Left ventricle myocardium inferior (tissue), 1 donor: ENCODE measurements at places on chromosomes 1 and 21.

DNA sequence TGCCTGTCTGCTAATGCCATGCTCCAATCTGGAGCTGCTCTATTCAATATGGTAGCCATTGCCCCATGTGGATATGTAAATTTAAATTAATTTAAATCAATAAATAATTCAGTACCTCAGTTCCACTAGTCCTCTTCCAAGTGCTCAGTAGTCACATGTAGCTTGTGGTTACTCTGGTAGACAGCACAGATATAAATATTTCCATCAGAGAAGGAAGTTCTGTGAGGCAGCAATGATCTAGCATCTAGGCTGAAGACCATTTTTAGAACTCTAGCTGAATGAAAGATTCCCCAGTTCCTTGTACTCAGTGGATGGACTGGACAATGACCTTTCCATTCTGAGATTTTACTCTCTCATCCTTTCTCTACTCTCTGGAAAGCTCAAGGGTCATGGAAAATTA lies 25.8 kb upstream of the CAPZB start:
- no peak for DNase-seq

GRCh38 chr1:175498002-175498401 lies 245.4 kb downstream of the TNR start:
- no peak for DNase-seq

GRCh38 chr1:24875991-24876506 lies 54.0 kb downstream of the RUNX3 start:
- no peak for DNase-seq

- no peak for DNase-seq
Measured at GRCh38 chr1:94698759-94699502, 121.2 kb upstream of the SLC44A3 start.

GRCh38 chr1:147516157-147516917 lies 25.0 kb upstream of the BCL9 start:
- DNase-seq, result no peak
